ENCODE measurements at places on chromosomes 6 and 20.

GRCh38 chr6:9009931-9010330, 574.6 kb upstream of the SLC35B3 start:
- no peak for DNase-seq

- DNase-seq: no peak
Observed at GRCh38 chr20:57483287-57484050, 41.5 kb downstream of the CTCFL start.

DNA sequence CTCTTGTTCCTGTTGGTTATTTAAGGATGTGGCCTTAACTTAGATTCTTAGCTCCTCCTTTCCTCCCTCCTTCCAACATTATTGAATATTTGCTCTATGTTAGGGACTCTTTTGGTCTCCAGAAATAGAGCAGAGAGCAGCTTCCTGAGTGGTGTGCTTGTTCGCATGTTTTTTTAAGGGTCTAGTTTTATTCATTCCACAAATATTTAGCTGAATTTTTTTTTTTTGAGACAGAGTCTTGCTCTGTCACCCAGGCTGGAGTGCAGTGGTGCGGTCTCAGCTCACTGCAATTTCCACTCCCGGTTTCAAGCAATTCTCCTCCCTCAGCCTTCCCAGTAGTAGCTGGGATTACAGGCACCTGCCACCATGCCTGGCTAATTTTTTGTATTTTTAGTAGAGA, 169.2 kb downstream of the ZFAND3 start:
- DNase-seq: no peak

GRCh38 chr6:169082817-169083507, 170.7 kb downstream of the THBS2 start:
- DNase-seq: no peak

DNA sequence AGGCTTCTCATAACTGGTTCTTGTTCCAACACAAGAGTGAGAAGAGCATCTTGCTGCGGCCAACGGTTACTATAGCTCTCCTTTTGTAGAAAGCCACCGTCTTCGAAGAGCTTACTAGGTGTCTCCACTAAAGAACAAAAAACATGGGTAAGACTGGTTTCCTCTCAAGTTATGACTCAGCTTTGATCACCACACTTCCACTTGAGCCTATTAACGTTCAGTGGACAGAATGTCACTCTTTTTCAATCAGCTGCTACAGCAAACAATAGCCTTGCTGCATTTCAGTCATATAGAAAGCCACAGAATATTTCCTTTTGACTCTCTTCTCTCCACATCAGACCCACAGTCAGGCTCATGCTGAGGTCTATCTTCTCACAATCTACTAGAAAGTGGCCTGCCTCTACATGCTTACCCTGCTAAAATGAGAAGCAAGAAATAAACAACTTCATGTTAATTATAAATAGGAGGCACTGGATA, 243.5 kb upstream of the PREP start:
- DNase-seq: no peak

DNA sequence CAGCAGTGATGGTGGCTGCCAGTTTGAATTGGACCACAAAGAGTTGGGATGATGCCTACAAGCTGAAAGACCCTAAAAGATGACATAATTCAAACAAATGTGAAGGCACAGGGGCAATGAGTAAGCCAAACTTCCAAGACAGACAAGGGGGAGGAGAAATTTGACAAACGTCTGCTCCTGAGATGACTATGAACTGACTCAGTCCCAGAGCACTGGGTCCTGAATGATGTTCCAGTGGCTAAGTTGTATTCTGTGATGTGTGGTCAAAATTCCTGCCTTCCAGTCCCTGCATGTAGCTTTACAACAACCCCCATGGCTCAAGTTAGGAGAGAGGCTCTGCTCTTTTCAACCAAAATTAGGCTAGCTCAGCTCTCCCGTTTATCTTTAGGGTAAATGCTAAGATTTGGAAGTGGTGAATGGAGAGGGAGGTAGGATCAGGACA, 86.1 kb upstream of the SIRPA start:
- no peak for DNase-seq

DNA sequence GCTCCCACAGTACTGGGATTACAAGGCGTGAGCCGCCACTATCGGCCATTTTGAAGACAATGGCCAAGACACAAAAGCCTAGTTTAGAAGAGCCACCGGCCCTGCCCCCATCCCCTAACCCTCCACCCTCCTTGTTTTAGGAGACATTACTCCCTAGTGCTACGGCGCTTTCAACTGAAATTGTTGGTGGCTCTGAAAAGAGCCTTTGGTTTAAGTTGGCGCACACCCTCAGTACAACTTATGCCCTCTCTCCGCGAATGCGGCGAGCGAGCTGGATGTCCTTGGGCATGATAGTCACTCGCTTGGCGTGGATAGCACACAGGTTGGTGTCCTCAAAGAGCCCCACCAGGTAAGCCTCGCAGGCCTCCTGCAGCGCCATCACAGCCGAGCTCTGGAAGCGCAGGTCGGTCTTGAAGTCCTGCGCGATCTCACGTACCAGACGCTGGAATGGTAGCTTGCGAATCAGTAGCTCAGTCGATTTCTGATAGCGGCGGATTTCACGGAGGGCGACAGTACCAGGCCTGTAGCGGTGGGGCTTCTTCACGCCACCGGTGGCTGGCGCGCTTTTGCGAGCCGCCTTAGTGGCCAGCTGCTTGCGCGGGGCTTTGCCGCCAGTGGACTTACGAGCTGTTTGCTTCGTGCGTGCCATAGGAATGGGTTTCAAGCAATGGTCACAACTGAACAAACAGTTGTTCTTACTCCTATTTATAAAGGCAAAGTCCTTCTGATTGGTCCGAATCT, 114.9 kb upstream of the BTN3A2 start:
- no peak for DNase-seq

GRCh38 chr20:57907131-57908000, 197.6 kb upstream of the PMEPA1 start:
- DNase-seq: no peak

DNA sequence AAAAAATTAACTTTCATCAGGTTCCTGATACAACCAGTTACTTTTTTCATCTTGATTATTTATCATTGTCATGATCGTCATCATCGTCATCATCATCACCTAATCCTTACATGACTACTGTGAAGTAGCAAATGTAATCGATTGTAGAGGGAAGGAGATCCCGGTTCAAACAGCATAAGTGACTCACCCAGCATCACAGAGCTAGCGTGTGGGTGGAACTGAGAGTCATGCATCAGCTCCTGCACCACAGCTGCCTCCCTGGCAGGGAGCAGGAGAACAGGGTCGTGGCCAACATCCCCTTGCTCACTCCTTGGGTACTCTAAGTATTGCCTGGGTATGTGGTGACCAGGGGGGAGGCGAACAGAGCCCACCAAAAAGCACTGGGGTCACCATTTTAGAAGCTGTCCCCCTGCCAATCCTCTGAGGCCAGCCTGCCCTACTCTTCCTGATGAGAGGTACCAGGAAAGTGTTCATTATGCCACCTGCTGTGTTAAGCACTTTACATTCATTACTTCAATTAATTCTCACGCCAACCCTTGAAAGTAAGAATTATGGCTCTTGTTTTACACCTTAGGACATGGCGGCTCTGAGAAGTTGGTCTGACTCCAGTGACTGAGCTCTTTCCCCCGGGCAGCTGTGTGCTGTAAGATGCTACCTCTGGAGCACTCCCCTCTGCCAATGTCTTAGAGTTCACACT, 425.2 kb downstream of the CD83 start:
- no peak for DNase-seq

DNA sequence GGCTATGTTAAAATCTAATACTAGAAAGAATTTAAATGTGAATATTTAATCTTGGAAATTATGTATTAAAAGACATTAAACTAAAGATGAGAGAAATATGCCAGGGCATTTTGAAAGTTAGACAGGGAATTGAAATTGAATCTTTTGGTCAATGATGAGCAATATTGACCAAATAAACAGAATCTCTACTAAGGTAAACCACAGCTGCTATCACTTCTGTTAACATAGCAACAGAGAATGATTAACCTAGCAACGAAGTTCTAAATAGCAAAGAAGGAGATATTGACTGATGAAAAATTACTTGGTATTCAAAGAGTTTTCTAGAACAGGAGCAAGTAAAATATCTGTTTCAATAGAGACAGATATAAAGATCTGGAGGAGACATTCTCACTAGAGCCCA, 45.2 kb upstream of the RSPO3 start:
- DNase-seq: no peak

GRCh38 chr6:102216232-102216631, 822.7 kb downstream of the GRIK2 start:
- DNase-seq: no peak

- no peak for DNase-seq
Observed at GRCh38 chr20:60258255-60258863, 300.1 kb downstream of the CDH26 start.

- DNase-seq: no peak
Observed at GRCh38 chr6:20186981-20187380, 25.3 kb downstream of the MBOAT1 start.

DNA sequence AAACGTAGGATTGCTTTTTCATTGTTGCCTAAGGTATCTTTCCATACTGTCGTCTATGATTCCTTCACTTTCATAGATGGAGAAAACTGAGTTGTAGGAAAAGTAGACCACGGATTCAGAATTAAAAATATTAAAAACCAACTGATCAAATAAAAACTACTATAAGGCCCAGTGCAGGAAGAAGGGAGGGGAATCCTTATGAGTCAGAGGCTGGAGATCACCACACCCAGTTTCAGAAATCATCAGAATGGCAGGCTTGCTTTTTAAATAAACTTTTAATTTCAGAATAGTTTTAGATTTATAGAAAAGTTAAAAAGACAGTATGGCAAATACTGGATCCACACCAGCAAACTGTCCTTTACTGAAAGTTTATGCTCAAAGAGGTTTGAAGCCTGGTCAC, 32.0 kb upstream of the POPDC3 start:
- DNase-seq: no peak

- DNase-seq: no peak
Observed at GRCh38 chr6:81808851-81809570, 56.5 kb upstream of the TENT5A start.
